Caudate nucleus (tissue), 63 donors: ENCODE measurements at places on chromosomes 7 and 10.

- DNase-seq = no peak
Measured at GRCh38 chr10:98649170-98649569, 202.4 kb upstream of the HPS1 start.

- no peak for DNase-seq
Measured at GRCh38 chr7:71350680-71351079, 218.7 kb downstream of the GALNT17 start.

DNA sequence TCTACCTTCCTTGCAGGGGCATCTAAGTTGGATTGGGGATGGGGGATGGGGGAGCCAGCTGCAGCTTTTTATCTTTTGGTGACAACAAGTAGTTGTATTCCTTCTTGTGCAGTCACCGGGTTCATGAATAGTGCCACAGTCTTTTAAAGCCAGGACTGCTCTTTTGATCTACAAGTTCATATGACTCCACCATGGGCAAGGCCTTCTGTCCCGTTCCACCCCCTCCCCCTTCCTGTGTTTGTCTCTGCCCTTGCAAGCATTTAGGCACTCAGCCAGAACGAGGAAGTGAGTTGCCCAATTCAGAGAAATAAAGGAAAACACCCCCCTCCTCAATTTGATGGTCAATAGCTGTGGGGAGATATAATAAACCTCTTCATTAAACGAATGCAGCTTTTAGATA, 44.8 kb upstream of the EGR2 start:
- DNase-seq = no peak

DNA sequence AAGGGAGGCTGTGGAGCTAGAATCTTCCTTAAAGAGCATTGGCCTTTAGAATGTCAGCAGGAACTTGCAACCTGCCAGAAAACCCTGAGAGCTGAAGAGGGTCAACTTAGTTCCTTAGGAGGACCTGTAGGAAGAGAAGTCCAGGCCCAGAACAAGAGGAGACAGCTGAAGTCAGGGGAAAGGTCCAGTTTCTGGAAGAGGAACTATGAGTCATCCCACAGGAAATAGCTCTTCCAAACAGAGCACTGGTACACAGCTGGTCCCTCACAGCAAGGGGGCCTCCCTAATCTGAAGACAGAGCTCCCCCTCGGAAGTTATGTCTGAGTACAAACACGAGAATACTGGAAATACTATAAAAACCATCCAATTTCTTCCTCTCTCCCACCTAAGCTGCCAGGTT, 98.9 kb downstream of the HERPUD2 start:
- DNase-seq = no peak

DNA sequence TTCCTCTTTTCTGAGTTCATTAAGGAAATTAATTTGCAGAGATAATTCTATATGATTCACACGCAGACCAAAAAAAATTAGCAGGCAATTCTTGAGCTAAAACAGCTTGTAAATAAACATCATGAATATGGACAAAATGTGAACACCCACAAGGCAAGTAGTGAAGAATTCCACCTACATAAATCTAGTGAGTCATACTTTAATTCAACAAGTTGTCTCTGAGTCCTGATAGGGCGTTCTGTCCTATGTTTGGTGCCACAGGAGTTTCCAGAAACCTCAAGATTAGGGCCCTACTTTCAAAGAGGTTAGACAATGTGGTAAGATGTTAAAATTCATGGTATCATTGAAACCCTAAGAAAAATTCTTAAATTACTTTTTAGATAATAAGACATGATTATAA, 122.3 kb downstream of the SGMS1 start:
- DNase-seq = no peak

DNA sequence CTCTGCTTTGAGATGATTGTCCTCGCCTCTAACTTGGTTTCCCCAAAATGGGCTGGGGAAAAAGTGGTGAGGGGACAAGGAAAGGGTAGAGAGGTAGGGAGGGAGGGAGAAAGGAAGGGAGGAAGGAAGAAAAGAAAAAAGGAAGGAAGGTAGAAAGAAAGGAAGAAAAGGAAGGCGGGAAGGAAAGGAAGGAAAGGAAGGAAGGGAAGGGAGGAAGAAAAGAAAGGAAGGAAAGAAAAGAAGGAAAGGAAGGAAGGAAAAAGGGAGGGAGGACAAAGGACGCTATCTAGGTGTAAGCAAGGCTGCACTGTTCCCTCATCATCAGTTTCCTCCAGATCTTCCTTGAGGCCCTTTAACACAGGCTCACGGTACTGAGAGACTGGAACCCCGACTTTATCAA, 2.2 kb downstream of the GNA12 start:
- DNase-seq = no peak

DNA sequence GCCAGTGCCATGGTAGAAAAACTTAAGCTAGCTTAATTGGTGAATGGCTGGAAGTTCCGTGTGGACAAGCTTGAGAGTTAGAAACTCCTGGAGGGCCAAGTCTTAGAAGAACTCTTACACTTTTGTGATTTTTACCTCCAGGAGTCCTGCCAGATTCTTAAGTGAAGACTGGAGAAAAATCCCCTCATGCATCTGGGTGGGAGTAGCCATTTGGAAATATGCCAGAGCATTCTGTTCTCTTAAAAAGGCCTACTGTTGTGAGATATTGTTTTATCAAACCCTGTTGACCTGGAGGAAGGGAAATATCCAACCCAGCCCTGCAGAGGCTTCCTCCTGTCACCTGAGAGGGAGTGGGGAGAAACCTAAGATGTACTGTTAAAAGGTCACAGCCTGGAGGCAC, 17.6 kb upstream of the MCM10 start:
- no peak for DNase-seq

DNA sequence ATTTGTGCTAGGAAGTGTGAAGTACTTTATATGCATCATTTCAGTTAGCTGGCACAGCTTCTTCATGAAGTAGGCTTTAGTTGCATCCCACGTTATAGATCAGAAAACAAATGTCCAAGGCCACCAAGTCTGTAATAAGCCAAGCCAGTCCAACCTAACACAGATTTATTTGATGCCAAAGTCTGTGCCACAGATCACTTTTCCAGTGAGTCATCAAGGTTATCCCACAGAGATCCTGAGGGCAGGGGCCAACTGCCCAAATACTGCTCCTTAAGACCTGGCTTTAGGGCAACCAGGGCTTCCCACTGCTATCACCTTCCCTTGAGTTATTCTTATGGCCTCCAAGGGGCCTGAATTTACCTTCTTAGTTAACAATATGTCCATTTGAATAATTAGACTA, 1340.4 kb downstream of the XPNPEP1 start:
- DNase-seq = no peak

DNA sequence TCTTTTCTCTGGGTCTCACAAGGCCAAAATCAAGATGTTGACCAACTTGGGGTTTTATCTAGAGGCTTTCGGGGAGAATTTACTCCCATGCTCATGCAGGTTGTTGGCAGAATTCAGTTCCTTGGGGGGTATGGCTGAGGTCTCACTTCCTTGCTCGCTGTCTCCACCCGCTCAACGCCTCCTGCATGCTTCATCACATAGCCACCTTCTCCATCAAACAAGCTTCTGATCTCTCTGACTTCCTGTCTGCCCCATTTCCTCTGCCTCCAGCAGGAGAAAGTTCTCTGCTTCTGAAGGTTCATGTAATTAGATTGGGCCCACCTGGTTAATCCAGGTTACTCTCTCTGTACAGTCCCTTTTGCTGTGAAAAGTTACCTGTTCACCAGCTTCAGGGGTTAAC, 179.1 kb upstream of the FZD1 start:
- DNase-seq = no peak

GRCh38 chr10:22133749-22134624, 83.8 kb downstream of the EBLN1 start:
- DNase-seq = no peak

- no peak for DNase-seq
Measured at GRCh38 chr10:66931340-66931948, 5.6 kb downstream of the LRRTM3 start.

DNA sequence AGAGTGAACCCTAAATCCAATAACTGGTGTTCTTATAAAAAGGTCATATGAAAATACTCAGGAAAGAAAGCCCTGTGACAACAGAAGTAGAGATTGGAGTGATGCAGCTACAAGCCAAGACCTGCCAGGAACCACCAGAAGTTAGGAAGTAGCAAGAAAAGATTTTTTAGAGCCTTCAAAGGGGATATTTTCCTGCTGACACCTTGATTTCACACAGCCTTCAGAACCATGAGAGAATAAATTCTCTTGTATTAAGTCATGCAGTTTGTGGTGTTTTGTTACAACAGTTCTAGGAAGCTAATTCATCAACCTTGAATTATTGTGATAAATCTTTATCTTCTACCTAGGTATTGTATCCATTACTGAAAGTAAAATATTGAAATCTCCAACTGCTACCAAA, 81.0 kb downstream of the HYCC1 start:
- no peak for DNase-seq

DNA sequence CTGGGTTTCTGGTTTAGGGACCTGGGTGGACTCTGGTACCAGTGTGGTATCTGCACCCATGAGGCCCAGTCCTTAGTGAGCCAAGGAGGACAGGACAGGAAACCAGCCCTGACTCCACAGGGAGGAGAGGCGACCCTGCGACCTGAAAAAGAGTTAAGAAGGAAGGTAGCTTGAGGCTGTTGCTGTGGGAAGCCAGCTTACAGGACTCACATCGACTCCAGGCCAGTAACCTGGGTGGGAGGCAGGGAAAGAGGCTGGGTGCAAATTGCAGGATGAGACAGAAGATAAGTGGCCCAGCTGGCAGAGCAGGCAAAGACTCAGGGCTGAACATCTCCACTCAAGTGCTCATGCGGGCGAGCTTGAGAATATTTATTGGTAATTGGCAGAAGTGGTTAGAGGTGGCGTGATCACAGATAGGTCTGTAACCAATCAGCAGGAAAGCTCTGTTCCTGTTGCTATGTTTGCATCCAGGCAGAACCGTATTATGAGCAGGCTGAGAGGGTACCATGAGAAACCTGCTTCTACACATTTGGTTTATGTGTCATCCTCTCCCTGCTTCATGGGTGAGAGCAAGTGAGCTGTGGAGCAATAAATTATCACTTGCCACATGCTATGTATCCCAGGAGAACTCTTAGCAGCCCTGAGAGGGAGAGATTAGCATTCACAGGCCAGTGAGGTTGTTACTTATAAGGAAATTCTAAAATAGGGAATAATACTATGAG, 11.0 kb downstream of the TLL2 start:
- DNase-seq = no peak

- DNase-seq = no peak
Measured at GRCh38 chr7:157002819-157003421, 7.5 kb downstream of the MNX1 start.
